ENCODE measurements at places on chromosomes 4 and X.

DNA sequence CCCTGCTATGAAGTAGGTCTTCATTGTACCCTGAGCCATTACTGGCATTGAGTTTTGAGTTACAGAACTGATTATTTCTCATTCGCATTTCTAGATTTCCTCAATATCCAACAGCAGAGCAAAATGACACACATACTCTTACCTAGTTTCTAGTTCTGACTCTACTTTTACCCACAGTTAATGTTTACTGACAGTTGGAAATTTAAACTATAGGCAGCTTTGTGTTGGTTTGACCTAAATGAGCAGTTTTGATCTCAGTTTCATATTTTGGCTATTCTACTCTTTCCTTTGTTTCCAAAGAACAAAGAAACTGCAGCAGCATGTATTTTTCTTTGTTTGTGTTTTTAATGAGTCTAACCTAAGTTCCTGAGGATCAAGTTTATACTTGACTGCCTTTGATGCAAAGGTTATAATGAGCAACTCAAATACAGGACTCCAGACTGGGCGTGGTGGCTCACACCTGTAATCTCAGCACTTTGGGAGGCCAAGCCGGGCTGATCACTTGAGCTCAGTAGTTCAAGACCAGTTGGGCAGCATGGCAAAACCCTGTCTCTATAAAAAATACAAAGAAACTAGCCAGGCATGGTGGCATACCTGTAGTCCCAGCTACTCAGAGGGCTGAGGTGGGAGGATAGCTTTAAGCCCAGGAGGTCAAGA is 30.4 kb downstream of the TXK start:
- peak; percentile 87 for ATAC-seq

DNA sequence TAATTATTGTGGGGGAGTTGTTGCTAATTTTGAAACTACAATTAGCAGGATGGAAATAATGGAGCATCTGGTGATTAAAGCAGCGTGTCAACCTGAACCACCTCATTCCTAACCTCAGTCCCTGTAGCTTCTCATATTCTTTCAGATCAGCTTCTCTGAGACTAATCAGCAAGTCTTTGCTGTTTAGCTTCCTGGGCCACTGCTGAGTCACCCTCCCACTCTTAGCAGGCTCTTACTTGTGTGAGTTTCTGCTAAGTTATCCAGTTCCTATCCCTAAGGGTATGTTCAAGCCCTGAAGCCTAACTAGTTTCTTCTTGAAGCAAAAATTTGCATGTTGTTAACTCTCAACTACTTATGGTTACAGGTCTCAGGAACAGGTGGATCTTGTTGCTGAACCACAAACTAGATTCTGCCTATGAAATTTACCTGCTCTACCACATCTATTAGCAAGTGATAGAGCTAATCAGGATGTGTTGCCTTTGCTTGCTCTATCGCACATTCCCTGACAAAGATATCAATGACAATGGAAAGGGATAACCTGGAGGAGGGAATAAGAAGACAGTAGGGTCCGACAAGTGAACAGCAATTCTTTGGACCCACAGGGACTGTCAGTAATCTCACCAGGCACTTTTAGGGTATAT is 134.2 kb downstream of the EIF4E start:
- ATAC-seq = peak; percentile 99

- ATAC-seq = no peak
These were observed 42.4 kb downstream of the FNIP2 start for GRCh38 chr4:158811216-158811540.

GRCh38 chr4:80011636-80012236 is 61.3 kb downstream of the ANTXR2 start:
- ATAC-seq = no peak

GRCh38 chr4:124390861-124391260 is 321.7 kb downstream of the ANKRD50 start:
- no peak for ATAC-seq

Data from esophagus mucosa (tissue), 1 donor.